Natural killer cell (primary cell): ENCODE measurements at places on chromosomes 3 and 15.

DNA sequence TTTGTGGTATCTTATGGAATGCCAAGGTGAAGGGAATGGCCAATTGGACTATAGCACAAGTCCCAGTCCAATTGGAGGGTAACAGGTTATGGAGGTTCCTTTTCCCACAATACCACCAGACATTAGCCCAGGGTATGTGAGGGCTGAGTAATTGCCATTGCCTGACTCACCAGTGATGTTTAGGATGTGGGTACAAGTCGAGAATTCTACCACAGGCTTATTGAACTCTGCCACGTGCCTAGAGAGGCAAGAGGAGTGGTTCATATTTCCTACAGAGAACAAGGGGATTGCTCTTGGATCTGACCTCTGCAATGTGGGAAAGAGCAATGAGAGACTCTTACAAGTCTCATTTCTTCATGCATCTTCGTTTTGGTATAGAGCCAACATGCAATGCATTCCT, 85.0 kb upstream of the XCR1 start:
- no peaks in the 10 kb centered on the region for H3K27me3 ChIP-seq
- peaks cover 46% of the 10 kb centered on the region for H3K4me1 ChIP-seq
- H3K4me3 ChIP-seq = no peak overlapping the region

DNA sequence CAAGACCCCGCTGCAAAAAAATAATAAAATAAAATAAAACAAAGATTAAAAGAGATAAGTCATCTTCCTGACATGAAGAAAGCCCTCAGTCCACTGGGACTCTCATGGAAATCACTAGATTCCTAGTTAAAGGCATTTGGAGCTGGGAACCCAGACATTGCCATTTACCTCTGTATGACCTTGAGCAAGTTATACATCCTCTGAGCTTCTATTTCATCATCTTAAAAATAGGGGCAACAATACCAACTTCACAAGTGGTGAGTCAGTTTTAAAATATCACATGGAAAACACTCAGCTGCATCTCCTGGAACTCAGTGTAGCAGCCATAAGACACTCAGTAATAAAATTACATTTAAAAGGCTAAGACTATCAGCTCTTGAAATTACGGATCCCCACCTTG, 334.8 kb downstream of the ERC2 start:
- no peaks in the 10 kb centered on the region for H3K36me3 ChIP-seq
- H3K27ac ChIP-seq = no peak overlapping the region

DNA sequence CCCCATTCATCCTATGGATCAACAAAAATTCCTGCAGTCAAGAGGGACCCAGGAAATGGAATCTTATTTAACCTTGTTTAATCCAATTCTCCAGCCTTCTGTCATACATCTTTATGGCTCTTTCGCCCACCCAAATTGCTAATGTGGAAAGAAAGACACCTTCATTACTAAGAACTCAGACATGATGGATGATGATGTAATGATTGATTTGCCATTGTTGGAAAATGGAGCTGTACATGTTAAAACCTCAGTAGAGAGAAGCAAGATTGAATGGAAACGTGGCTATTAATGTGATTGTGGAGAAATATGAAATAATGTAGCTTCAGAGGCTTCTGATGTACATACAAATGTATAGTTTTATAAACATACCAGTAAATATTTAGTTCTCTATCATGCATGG, 15.7 kb upstream of the PTPRG start:
- no peaks in the 10 kb centered on the region for H3K4me1 ChIP-seq
- DNase-seq = no peak
- H3K27me3 ChIP-seq = no peaks in the 10 kb centered on the region
- no peak overlapping the region for H3K27ac ChIP-seq
- H3K36me3 ChIP-seq = no peaks in the 10 kb centered on the region

DNA sequence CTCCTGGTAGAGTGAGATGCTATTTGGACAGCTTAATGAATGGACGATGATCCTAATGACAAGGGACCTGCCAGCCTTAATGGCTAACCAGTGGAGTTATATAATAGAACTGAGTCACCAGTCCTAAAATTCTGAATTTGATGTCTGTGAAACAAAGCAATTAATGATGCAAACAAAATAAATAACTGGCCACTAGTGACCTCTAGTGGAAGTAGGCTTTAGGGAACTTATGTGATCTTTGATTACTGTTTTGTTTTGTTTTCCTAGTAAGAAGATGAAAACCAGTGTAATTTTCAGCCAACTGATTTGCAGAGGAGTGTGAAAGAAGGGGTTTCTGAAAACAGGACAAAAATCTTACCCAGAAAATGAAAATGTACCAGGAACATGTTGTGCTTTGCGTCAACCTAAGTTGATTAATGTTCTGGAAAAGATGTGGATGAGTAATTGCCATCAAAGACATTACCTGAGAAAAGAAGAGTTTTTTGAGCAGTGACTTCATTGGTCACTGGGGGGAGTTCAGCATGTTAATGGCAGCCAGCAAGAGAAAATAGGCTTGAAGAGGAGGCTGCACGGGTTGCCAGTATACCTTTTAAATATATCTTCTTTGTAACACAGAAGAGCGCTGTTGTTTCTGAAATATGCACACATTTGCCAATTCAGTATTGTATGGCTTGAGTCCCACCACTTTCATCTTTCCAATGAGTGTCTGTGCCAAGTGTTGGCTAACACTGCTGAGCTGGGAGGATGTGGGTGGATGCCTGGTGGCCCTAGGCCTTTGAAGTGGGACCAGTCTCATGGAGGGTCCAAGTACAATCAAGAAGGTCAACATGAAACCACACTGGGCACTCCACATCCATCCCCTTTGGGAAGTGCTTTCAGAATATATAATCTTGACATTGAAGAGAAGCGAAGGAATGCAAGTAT, 9.3 kb downstream of the VEPH1 start:
- H3K27me3 ChIP-seq = no peaks in the 10 kb centered on the region
- no peak for DNase-seq
- H3K4me1 ChIP-seq = no peaks in the 10 kb centered on the region
- no peak overlapping the region for H3K27ac ChIP-seq
- H3K36me3 ChIP-seq = no peaks in the 10 kb centered on the region
